GM12891 (cell line): ENCODE measurements at places on chromosomes 12 and 14.

- DNase-seq, result no peak
Measured at GRCh38 chr12:83092606-83093005, 405.9 kb downstream of the TMTC2 start.

DNA sequence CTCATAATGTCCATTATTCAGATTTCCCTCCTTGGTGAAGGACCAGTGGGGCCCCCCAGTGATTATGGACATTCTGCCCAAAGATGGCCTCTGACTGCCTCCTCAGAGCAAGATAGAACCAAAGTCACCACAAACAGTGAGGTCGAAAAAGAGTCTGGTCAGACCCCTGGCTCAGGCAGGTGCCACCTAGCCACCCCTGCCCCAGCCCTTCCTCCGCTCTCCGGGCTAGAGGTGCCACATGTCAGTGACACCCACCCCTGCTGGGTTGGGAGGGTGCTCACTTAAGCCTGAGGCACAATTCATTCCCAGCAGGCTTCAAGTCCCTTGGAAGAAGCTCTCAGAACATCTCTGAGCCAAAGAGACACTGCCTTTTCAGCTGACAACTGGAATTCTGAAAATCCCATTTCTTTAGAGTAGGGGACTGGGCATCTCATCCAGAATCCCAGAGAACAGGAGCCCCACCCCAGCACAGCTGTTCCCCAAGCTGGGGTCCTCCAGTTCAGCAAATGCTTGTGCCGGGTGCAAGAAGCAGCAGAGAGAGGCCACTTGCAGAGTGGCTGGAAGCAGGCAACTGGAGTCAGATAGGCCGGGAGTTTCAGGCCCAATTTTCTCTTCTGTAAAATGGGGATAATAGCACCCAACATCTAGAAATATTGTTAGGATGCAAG, 50.3 kb downstream of the ISCA2 start:
- no peak for DNase-seq

GRCh38 chr12:29211696-29212095, 62.6 kb downstream of the FAR2 start:
- DNase-seq, result no peak

DNA sequence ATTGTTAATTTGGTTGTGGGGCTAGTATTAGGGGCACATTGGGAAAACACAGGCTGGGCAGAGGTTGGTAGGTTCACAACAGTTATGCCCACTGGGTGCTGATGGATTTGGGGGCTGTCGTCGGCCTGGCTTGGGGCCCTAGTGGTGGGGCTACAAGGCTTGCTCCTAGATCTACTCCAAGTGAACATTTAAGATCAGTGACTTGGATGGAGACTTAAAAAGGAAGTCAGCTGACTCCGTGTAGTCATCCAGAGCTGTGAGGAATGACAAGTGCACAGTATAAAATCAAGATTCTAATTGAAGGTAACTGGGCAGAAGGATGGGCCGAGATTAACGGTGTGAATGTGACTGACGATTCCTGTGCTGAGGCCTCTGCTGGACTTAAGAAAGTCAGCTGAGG, 12.8 kb upstream of the NR4A1 start:
- no peak for DNase-seq

DNA sequence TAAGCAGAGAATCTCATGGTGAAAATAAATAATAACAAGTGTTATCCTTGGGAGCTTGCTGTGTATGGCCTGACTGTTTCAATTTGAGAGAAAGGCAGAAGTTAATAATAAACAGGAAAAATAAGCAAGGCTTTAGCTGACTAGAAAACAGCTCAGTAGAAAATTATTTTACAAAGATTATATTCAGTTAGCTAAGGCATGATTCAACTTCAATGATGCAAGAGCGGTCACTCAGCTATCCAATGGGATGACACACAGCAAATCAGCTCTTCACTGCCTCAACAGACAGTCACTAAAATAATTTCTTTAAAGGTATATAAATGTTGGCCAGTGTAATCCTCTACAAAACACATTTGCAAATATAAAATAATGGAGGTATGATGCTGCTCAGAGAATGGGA, 18.6 kb downstream of the GSTZ1 start:
- DNase-seq, result no peak

DNA sequence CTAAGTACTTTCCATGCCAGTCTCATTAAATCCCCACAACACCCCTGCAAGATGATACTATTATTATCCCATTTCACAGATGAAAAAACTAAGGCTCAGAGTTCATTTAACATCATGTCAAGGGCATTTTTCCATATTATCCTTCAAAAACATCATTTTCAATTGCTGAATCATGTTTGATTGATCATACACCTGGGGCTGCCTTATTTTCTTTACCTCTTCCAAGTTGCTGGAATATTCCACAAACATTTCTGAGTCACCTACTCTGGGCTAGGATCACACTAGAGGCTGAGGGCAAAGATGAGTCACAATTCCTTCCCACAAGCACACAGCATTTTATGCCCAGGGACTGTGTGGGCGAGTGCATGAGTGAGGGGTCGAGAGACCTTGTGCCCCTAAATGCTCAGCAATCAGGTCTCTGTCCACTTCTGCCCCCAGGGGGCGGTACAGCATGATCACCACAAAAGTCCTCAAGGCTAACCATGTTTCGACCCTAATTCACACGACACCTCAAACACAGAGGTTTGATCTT, 14.1 kb upstream of the TMEM119 start:
- DNase-seq, result no peak

DNA sequence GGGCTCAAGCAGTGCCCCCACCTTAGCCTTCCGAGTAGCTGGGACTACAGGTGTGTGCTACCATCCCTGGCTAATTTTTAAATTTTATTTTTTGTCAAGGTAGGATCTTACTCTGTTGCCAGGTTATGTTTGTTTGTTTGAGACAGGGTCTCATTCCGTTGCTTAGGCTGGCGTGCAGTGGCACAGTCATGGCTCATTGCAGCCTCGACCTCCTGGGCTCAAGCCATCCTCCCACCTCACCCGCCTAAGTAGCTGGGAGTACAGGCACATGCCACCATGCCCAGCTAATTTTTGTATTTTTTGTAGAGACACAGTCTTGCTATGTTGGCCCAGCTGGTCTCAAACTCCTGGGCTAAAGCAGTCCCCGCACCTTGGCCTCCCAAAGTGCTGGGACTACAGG, 83.3 kb upstream of the KCNH3 start:
- DNase-seq, result no peak

DNA sequence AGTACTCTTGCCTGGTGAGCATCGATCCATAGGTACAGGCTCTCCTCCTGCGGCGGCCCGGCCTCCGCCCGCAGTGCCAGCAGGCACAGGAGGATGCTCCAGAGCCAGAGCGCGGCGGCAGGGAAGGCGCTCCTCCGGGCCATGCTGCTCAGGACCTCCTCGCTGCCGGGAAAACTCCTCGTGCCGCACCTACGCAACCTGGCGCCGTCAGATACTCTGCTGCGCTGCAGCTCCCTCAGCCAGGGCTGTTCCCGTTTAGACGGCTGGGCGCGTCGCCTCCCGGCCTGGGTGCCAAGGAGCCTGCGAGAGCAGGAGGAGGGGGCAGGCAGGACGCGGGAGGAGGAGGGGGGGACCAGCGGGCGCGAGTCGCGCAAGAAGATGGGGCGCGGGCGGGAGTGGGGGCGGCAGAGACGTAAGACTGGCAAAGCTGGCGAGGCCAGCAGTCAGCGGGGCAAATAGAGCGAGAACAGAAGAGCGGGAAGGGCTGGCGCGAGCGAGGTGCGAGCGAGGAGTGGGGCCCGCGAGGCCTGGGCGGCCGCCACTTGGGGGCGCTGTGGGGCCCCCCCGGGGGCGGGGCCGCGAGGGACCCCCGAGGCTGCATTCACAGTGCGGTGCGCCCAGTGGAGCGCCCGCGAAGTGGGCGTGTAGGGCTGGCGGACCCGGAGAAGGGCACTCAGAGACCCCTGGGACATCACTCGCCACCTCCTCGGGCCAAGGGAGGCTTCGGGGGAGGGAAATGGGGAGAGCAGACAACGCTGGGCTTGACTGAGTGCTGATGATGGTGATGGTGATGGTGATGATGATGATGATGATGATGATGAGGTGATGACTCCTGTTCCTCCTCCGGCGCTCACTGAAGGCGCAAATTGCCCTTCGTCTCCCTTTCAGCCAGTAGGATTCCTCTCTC, at the start of gene WIF1:
Gene WIF1 (minus strand): TSS at position 257 of the 907 bp plus-strand sequence. CDS start 114 bp downstream, at position 143.
- no peak for DNase-seq

- no peak for DNase-seq
Measured at GRCh38 chr12:78324234-78324633, 493.5 kb downstream of the NAV3 start.

GRCh38 chr14:105074601-105075053, 9.4 kb upstream of the GPR132 start:
- no peak for DNase-seq

- no peak for DNase-seq
Measured at GRCh38 chr14:74133833-74134481, 49.2 kb downstream of the LIN52 start.

- no peak for DNase-seq
Measured at GRCh38 chr12:130075497-130076076, 86.7 kb upstream of the FZD10 start.

DNA sequence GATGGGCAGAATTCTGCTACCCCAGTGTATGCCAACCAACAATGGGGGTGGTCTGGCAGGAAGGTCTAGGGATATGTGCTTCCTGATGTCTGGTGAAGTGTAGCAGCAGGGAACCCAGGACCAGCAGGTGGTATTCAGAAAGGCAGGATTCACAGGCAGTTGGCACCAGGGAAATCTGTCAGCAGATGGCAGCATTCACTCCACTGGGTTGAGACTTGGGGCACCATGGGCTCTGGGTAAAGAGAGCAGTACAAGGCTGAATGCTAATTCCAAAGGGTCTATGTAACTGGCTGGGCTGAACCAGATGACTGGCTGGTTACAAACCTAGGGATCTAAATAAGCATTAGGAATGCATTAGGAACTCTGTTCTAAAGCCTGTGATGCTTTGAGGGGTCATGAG, 466.9 kb upstream of the STXBP6 start:
- DNase-seq, result no peak

GRCh38 chr12:111645433-111645832, 40.3 kb downstream of the BRAP start:
- no peak for DNase-seq

GRCh38 chr12:6292606-6293005, 17.9 kb upstream of the PLEKHG6 start:
- DNase-seq, result no peak

DNA sequence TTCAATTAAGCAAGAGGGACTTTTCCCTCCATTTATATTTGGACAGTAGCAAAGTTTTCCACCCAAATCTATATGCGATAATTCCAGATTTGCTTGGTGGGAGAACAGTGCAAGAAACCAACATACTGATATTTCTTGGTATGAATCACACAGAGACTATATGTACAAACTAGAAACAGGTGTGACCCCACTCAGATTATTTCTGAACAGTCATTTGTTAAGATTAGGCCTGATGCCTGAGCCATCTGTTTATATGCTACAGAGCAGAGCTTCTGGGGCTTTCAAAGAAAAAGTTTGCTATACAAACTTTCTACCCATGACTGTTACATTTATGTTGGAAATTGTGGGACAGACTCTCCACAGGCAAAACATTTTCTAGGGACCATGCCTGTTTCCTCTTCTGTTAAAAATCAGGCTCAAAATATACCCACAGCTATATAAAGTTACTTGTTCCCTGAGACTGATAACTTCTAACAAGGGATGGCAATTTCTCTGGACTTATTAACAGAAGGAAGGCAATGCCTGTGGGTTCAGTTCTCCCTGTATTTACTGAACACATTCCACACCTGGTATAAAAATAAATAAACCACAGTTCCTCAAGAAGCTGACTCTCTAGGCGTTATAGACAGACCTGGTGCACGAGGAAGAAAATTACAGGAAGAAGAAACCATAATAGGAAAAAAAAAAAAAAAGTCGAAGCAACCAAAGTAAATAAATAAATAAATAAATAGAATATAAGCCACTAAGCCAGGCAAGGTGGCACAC, 8.0 kb downstream of the PTPN21 start:
- DNase-seq, result no peak

DNA sequence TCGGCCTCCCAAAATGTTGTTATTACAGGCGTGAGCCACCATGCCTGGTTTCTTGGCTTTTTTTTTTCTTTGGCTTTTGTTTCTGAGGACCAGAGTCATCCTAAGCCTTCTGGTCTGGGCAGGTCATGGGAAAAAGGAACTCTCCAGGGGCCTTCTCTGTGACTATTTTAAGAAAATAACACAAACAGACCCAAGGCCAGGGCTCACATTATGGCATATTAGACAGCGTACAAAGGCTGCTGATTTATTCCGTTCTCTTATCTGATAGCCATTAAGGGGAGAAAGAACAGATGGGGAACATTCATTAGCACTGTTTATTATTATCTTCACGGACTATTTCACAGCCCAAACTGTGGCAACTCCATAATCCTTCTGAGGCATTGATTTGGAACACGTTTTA, 28.8 kb upstream of the MANSC4 start:
- DNase-seq, result no peak

GRCh38 chr14:32706721-32707519, 231.8 kb upstream of the NPAS3 start:
- no peak for DNase-seq

DNA sequence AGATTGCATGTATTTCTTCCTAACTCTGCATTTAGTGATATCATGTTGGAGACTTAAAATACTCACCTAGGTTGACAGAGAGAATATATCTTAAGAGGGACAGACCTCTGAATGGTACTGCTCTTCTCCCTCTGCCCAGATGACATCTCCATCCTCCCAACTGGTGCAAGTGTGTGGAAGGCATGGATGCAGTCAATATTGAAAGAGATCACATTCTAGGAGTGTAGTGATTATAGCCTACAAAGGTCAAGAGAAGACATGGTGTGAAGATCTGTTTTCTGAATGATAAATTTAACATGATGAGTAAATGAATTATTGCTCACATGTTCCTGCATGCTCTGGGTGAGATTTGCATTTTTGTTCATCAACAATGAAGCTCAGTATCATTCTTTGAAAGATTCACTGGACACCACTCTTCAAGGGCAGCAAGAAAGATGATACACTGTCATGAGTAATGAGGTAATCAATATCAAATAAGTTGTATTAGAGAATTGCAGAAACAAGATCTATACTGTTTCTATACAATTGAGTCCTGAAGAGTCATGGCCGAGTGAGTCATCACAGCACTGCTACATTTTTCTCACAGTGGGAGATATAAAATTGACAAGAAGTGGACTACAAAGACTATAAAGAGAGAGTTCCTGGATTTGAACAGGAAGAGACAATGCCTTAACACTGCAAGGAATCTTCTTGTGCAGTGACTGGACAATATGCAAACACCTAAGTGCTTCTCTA, 183.3 kb upstream of the KRR1 start:
- DNase-seq, result no peak

DNA sequence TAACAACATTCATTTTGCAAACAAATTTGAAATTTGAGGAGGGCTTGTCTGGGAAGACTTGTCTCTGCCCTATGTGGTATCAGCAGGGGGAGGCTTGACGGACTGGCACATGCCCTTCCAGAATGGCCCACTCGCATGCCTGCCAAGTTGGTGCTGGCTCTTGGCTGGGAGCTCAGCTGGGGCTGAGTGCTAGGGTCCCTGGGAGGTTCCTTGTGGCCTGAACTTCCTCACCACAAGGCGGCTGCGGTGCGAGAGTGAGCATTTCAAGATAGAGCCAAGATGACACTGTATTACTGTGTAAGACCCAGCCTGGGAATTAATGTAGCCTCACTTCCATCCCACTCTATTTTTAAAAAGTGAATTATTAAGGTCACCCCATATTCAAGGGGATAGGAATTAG, 271.6 kb upstream of the PLEKHG7 start:
- DNase-seq, result peak; percentile 27

- no peak for DNase-seq
Measured at GRCh38 chr12:40701756-40702155, 9.5 kb downstream of the CNTN1 start.
